ENCODE measurements at places on chromosomes 16 and 17.

- peak; percentile 67 for DNase-seq
Observed at GRCh38 chr17:17514361-17514992, 18.3 kb upstream of the RASD1 start.

GRCh38 chr16:53202398-53202797 is 147.6 kb downstream of the CHD9 start:
- DNase-seq, result no peak

- no peak for DNase-seq
Observed at GRCh38 chr17:56870081-56870651, 36.2 kb downstream of the DGKE start.

- DNase-seq, result no peak
Observed at GRCh38 chr16:8998108-8998507, 34.4 kb upstream of the USP7 start.

DNA sequence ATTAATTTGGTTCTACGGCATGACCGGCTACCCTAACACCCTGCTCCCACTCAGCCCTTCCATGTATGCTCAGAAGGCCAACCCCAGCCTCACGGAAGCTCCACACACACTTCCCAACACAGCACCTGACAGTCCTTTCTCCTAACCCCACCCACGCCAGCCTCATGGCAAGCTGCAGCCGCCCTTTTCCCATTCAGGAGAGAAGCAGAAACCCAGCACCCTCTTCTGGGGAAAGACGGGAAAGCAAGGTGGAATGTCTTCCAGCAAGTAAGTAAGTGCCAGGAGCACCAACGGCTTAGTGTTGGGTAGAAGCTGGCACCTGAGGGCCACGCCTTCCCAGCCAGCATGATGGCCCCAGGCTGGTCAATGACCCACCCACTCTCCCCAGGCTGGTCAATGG is 32.1 kb downstream of the ABR start:
- DNase-seq, result peak; percentile 56

- DNase-seq, result no peak
Observed at GRCh38 chr17:58414596-58414997, 2.7 kb downstream of the RNF43 start.

GRCh38 chr17:6536053-6536452 is 20.3 kb downstream of the PITPNM3 start:
- DNase-seq, result no peak

DNA sequence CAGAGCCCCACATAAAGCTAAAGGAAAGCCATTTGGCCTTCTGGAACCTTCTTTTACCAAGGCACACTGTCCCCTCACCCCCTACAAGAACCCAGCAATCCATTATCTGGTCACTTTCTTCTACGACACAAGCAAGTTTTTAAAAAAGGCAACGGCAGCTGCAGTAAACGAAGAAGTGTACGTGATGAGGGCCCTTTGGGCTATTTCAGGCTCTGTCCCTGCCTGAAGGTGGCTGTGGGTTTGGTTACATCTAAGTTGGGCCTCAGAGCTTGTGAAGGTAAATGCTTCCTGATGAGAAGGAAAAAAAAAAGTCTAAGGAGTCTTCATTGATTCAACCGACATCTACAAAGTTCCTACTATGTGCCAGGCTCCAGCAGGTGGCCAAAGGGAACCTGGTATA is 35.4 kb downstream of the XYLT1 start:
- no peak for DNase-seq

GRCh38 chr16:75061669-75062068 is 54.9 kb downstream of the LDHD start:
- no peak for DNase-seq

DNA sequence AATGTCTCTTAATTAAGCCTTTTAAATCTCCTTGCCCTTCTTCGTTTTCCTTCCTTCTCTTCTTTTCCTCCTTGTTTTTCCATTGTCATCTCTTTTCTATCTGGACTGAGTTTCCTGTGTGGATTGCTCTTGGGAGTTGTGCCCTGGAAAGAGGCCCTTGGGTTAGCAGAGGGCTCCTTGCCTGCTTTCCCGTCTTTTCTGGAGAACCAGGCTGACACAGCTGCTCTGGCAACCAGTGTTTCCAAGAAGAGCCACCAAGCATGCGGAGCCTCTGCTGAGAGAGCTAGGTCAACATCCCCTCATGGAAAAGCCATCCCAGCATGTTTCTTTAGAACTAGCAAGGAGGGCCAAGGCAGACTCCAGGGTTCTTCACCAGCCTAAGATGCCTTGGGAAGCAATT is 75.4 kb downstream of the HLF start:
- no peak for DNase-seq

- DNase-seq, result no peak
Observed at GRCh38 chr17:9468532-9468931, 107.1 kb downstream of the STX8 start.

GRCh38 chr17:35923609-35924114 is 6.9 kb downstream of the RDM1 start:
- no peak for DNase-seq

GRCh38 chr17:37388266-37388665 is 12.5 kb downstream of the C17orf78 start:
- no peak for DNase-seq

DNA sequence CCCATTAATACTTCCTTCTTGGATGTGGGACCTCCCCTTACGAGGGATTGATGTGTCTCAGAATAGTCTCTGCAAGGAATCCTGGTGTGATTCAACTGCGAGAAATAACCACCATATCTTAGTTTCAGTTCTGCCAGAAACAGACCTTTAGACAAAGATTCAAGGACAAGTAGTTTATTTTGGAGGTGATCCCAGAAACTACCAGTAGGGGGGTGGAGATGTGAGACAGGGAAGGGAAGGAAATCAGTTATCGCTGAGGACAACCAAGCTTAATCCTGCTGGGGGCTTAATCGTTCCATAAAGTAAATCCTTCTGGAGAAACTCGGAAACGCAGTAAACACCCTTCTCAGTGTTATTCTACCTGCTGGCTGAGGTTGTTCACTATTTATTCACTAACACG is 5.0 kb upstream of the SDR42E1 start:
- DNase-seq, result no peak

DNA sequence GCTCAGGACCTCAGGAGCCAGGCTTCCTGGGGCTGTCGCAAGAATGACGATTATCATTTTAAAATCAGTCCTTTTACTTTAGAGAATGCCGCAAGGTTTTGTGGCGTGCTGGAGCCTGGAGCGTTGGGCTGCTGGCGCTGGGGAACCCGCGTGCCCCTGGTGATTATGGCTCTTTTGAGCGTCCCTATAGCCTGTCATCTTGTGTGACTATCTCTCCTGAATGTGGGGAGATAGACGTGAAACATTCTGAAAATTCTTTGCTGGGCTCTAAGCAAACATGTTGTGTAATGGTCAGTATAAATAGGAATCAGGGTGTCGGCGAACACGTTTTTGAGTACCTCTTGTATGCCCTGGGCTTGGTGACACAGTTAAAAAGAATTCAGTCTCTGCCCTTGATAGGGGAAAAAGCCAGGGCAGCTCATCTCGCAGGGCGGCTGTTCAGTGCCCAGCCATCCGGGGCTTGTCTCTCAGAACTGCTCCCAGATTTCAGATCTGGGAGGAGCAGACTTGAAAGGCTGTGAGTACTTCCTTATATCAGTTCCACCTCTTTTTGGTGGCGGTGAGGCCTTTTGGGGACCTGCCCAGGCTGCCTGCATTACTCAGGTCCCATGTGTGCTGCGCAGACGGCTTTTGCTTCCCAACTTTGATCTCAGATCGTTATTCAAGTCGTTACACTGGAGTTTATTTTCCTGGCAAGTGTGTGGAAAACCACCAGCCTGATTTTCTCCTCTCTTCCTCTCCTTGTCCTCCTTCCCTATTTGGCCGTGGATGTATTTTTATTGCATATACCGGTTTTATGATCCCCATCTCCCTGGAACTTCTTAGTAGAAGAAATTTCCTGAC is 973 bp downstream of the SLC7A6 start:
- DNase-seq, result peak; percentile 78

DNA sequence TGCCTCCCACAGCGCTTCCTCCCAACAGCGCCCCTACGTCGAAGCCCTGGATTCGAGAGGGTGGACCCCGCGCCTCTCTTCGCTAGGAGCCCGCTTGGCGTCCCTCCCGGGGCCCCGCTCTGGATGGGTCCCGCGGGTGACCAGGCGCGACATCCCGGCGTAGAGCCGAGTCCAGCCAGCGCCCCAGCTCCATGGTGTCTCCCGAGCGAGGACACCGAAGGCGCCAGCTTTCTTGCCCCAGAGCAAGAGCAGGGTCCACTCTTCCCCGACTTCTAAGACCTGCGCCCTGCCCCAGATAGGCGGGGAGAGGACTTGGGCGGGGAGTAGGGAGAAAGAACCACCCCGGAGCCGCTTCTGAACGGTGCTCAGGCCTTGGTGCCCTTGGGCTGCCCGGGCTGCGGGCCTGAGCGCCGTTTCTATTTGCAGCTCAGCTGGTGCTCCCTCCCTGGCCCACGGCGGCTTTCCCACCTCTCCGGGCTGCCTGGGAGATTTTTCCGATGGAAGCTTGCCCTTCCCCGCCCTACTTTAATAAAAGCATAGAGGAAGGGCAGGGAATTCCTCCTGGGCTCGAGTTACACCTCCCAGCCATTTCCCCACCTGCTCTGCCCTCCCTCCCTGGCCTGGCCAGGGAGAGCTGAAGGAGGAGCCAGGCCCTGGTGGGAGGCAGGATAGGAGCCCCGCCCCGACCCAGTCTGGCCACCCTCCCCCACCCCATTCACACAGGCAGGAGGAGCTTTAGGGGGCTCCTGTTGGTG is 1.8 kb downstream of the MMP15 start:
- peak; percentile 63 for DNase-seq

- DNase-seq, result no peak
Observed at GRCh38 chr17:52762794-52763167, 604.3 kb upstream of the CA10 start.

DNA sequence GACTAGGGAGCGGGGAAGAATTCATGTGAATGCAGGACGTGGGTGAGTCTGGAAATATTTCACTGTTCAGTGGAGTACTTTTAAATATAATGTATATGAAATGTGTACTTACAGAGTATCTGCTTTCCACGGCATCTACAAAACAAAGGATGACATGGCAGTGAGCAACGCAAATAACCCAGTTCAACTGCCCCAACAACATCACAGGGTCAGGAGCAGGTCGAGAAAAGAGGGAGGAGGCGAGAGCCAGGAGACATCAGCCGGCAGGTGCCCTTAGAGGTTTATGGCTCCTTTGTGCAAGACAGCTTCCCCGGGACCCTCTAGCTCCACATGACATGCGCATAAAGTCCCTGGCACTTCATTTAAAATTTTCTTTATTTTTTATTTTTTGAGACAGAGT is 61.1 kb downstream of the PECAM1 start:
- DNase-seq, result no peak

DNA sequence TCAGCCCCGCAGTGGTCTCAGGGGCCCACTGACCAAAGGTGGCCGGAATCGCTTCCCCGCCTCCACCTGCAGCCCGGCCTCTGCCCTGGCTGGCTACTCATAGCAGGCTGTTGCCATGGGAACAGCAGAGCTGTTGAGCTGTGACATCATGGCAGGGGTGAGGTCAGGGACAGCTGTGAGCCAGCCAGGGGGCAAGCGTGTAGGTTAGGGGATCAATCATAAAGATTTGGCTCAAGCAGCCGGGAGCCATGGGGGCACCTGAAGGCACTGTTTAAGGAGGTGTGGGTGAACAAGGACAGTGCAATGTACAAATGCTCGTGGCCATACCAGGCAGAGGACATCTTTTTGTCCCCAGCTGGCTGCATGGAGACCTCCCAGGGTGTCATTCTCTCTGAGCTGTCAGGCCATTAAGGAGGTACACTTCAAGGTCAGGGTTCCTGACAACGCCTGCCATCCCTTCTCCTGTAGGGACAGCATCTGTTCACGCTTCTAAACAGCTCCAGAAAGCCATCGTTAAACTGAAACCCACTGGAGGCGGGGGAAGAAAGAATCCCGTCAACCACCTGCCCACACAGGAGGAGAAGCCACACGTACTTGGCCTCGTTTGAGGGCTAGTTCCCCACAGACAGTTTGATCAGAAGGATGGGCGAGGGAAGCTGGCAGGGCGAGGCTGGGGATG is at the start of gene CEP295NL:
Gene CEP295NL, minus strand, starts transcription at position 101 of the 679 bp plus-strand sequence. CDS start 1,373 bp downstream, outside the sequence.
- no peak for DNase-seq

DNA sequence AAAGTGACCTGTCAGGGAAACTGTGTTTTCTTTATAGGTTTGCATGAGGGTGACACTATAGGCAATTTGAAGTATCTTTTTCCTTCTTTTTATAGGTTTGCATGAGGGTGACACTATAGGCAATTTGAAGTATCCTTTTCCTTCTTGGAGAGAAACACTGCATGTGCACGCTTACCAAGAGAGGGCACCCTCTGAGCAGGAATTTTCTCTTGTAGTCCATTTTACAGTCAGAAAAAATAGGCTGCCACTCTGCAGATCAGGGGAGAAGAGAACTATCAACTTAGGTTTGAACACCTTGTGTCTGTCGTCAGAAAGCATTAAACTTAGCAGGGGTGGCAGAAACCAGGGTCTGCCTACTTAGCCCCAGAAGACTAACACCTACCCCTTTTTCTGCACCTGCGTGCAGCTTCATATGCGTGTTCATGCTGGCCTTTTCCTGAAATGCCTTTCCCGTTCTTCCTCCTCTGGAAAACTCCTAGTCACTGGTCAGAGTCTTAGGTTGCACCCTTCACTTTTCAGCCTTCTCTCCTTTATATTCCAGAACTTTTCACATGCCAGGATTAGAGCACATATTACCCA is 16.4 kb upstream of the SMIM36 start:
- peak; percentile 62 for DNase-seq

- no peak for DNase-seq
Observed at GRCh38 chr16:5024632-5025031, 9.1 kb downstream of the NAGPA start.

- DNase-seq, result no peak
Observed at GRCh38 chr17:6061290-6061689, 8.9 kb upstream of the WSCD1 start.

DNA sequence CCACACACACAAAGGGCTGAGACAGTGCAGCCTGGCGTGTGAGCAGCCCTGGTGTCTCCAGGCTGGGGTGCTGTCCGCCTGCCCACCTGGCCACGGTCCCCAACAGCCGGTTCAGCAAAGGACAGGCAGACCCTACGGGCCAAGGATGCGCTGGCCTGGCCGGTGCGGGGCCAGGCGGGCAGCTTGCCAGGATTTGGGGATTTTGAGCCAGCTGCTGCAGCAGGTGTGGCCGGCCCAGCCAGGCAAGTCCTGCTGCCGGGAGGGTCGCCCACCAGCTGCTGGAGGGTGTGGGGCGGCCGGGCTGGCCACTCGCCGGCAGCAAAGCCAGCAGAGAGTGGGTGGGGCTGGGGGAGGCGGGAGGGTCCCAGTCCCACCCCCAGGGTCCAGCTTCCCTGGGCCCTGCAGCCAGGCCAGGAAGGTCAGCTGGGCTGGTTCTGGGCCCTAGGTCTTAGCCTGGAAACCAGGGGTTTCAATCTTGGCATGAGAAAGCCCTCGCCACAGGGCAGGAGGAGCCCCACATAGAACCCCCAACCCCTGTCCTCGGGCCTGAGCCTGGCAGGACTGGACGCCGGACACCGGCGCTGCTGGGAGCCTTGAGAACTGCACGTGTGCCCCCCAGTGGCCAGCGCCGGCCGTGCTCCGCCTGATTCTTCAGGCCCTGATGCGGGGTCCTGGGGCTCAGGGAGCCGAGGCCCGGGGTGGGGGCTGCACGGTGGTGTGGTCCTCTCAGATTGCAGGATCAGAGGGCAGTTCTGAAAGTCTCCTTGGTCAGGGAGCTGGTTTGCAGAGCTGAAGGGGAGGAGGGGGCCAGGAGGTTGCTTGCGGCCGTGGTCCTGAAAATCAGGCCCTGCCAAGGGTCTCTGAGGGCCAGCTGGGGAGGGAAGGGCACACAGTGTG is 17.6 kb upstream of the SSTR5 start:
- DNase-seq, result no peak

- DNase-seq, result no peak
Observed at GRCh38 chr16:87295259-87295658, 21.9 kb downstream of the C16orf95 start.
